ENCODE measurements at places on chromosomes 11 and 22. TPM values are rescaled to one million over a fixed set of nuclear protein-coding genes. Genes with fewer than 3 reads are reported as not detected.
A peak's percentile ranks its signal among the peaks of the same experiment; 100 is the strongest.

HOATZ gene
- not detected for total RNA-seq

DNA sequence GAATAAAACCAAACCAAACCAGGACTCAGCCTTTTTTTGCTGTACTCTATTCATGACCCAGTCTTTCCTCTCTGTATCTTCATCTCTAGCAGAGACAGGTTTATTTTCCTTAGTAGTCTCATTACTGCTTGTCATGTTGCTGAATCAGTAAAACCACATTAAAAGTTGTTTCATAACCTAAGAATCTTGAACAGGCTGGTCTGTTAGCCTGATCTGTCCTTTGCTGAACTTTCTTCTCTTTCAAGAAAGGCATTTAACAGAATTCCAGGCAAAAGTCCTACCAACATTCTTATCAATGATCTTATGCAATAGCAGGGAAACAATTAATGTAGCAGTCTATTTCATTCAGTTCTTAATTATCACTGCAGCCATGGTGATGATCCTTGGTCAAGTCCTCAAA lies 197.7 kb downstream of the CASP12 start:
- DNase-seq = no peak

ART5 gene
- total RNA-seq = not detected

TMEM191C gene
- total RNA-seq = 5.4 TPM

DNA sequence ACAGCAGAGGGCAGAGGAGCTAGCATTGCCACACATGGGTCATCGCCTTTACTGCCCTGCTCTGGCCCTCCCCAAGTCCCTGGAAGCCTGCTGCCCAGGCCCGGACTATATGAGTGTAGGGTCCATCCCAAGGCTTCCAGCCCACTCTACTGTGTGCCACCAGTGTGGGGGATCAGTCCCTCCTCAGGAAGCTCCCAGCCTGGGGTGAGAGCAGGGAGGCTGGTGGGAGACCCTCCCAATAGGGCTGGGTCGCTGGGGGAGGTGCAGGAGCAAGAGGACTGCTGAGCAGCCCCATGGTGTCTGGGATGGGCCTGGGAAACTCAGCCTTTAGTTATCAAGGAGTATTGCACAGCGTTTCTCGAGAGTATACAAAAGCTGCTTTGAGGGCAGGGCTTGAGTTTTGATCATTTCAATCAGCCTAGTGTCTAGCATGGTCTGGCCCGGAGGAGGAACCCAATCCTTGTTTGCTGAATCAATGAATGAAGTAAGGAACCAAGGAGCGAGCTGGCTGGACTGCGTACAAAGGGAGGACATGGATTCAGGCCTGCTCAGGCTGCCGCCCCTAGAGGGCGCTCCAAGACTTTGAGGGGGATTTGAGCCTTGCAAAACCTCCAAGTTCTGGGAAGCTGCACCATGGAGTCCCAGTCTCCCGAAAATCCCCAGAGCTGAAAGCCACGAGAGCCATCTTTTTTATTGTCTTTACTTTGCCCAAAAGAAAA lies 89.0 kb upstream of the PARVA start:
- peak; percentile 73 for DNase-seq

- no peak for DNase-seq
These were observed 10.6 kb downstream of the NLRP14 start for GRCh38 chr11:7030836-7031235.

ANO9 gene
- total RNA-seq = 115 TPM

DNA sequence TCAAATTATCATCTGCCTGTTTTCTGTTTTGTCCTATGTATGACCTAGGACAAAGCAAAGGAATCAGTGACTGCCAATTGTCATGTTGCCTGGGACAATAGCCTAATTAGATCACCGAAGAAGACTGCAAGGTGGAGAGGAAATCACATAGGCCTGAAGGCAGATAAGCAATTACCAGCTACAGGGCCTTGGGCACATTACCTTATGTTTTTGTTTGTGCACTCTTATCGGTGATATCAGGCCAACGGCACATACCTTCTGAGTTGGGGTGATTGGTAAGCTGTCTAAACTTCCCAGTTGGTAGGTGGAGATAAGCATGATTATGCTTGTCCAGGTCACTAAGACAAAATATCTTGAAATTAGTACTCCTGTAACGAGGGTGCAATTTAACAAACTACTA lies 58.1 kb upstream of the FAM181B start:
- DNase-seq = no peak

TP53I11 gene
- total RNA-seq = 13.7 TPM

DNA sequence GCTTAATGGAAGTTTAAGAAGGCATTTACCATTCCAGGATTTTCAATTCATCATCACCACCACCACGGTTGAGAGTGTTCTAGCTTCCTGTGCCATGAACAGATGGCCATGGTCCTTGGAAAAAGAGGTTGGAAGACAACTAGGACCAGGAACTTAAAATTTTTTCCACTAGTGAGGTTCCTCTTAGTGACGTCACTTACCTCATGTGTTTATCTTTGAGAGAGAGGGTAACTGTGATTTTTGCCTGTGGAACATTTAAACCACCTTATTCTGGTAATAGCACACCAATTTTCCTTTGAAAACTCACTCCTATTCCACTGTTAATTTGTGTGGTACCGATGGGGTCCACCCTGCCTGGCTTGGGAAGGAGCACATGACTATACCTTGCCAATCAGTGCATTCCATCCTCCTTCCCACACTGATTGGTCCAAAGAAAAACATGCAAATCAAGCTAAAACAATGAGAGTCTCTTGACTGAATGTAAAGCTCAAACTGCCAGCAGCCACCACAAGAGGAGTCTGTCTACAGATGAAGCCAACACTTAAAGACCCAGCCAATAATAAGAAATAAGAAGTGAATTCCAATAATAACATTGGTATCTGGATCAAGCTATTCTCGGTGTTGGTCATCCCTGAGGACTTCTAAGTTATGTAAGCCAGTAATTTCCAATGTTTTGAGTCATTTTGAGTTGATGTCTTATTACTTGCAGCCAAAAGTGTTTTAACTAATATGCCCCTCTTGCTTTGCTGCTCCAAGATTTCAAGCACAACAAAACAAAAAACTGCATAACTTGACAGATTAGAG lies 111.8 kb downstream of the MPPED2 start:
- DNase-seq = no peak

DNA sequence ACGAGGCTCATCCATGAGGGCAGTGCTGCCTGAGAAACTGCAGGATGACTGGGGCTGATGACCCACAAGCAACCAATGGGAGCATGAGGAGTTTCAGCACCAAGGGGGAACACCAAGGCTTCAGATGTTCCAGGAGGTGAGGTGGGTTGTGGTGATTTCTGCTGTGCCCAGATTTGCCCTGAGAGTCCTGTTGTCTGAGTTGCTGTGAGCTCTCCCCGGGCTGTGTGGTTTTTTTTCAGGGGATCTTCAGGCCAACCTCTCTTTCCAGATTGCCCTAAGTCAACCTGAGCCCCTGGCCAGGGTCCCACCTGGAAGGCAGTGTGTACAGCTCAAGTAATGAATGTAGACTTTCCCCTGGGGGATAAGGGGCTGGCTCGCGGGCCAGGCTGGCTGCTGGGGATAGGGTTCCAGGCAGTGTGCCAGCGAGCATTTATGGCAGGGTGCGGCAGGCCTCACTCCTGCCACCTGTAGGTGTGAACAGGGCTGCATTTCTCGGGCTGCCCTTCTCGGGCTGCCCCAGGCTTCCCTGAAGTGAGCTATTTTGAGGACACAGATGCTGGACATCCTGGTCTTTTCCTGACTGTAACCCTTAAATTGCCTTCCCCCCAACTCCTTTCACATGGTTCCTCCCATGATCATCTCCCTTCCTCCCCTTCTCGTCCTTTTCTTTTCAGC lies 9.8 kb downstream of the SLC22A6 start:
- DNase-seq = no peak

GRCh38 chr22:49015993-49016908 lies 811.4 kb downstream of the BRD1 start:
- peak; percentile 10 for DNase-seq

DNA sequence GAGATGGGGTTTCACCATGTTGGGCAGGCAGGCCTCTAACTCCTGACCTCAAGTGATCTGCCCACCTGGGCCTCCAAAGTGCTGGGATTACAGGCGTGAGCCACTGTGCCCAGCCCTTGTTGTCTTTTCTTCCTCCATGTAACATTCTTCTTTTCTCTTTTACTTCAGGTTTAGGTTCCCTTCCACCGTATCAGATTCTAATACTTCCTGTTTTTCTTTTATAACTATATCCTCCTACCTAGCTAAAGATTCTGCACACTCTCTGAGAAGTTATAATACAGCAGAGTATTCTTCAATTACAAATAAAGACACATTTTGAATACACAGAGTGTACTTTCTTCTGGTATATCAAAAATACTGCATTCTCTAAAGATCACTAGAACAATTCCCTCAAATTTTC lies 33.2 kb upstream of the GAB2 start:
- no peak for DNase-seq

DNA sequence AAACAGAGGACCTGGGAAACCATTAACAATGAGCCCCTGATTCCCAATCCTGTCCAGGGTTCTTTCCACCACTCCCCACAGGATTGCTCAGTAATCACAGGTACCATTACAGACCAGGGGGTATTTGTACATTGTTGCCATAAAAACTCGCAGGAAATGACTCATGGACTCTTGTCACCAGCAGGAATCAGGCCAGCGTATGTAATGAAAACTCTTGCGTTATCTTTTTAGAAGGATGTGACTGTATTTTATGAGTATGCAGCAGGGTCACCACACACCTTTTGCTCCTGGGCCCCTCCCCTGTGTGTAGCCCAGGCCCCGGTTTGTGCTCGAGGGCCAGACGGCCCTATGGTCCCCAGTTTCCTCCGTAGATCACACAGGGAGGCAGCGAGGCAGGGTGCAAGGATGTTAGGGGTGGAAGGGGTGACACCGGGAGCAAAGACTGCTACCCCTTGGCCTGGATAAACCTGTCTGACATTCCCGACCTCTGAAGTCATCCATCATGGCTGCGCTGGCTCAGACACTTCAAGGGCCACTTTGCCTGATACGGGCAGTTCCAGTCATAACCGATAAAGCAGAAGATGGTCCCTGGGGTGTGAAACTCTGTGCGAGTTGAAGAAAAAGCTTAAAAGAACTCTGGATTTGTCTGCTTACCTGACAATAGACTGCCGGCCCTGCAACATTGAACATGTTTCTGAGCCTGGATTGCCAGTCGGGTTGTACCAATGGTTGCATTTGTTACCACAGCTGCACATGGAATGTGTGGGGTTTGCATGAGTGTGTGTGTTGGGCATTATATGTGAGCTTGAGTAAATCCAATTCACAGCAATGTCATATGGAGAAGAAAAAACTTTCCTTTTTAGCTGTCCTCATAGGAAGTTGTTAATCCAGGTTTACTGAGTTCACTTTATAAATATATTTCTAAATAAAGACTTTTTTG lies 56.9 kb downstream of the MICAL2 start:
- DNase-seq = no peak

GRCh38 chr11:104089481-104089880 lies 53.0 kb downstream of the DDI1 start:
- no peak for DNase-seq

TP53AIP1 gene
- total RNA-seq = not detected

SERPINH1 gene
- total RNA-seq = 17.8 TPM

DNA sequence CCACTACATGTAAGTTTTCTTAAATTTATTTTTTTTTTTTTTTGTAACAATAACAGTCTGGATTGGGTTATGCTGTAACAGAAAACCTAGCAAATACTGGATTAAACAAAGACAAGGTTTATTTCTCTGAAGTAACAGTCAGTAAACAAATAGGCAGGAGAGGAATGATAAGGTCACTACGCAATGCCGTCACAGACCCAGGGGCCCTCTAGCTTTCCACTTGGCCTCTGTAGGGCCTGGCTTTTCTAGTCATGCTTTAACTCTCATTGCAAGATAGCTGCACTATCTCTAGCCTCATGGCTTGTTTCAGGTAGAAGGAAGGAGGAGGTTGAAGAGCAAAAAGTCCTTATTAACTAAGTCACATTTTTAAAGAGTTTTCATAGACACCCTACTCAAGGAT lies 6.5 kb downstream of the OR10A6 start:
- DNase-seq = no peak

GRCh38 chr11:45205978-45206377 lies 59.5 kb downstream of the PRDM11 start:
- DNase-seq = no peak

DNA sequence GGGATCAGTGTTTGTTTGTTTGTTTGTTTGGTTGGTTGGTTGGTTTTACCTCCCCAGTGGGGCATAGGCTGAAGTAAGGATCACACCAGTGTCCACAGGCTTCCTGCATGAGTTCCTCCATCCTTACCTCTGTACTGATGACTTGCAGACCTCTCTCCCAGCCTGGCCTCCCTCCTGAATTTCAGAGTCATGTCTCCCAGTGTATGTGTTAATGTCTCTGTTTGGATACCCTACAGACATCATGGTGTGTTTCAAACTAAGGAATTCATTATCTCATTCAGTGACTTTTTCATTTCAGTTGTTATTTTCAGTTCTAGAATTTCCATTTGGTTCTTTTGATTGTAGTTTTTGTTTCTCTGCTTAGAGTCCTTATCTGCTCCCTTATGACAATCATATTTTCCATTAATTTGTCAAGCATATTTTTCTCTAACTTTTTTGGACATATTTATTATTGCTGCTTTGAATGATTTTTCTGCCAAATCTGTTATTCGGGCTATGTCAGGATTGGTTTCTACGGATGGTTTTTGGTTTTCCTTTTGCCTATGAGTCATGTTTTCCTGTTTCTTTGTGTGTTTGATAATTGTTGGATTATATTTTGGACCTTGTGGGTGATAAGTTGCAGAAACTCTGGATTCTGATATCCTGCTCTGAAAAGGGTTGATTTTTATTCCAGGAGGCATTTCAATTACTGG lies 23.6 kb downstream of the MYEOV start:
- no peak for DNase-seq

DNA sequence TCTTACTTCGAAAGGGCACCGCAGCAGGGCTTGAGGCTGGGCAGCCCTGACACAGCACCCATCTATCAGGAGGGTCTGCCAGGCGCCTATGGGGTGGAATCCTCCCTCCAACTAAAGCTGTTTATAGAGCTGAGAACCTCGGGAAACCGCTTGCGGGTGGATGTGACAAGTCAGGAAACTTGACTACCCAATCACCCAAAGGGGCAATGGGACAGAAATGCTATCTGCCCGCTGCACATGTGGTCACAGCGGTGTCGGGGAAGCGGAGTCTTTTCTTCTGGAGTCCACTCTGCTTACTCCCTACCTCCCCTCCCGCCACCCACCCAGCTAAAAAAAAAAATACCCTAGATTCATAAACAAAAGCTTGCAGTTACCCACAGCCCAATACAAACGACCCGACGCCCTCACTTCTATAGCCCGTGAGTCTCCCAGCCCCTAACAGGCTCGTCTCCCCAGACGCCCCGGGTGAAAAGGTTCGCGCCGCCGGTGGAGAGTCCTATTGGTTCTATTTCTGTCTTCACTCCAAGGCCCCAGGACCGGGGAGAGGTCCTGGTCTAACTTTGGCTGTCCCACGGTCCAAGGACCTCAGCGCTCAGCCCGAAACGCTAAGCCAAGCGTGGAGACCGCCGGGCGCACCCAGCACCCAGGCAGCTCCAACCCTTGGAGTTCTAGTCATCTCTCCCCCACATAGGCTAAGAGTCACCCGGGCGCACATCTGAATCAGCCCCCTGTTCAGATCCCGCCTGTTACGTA lies 1.4 kb downstream of the TRPC6 start:
- no peak for DNase-seq

CCDC87 gene
- 0.09 TPM for total RNA-seq

GRCh38 chr11:44427432-44427831 lies 117.5 kb upstream of the ALX4 start:
- no peak for DNase-seq

MPZL3 gene
- total RNA-seq = 24.5 TPM

OR51B5 gene
- not detected for total RNA-seq
